ENCODE measurements at places on chromosomes 1 and 21.

- no peak for DNase-seq
Measured at GRCh38 chr1:169949139-169949538, 55.4 kb upstream of the SCYL3 start.

GRCh38 chr1:98733782-98734112, 72.2 kb downstream of the SNX7 start:
- no peak for DNase-seq

- DNase-seq, result no peak
Measured at GRCh38 chr1:7389906-7390603, 381.0 kb upstream of the VAMP3 start.

DNA sequence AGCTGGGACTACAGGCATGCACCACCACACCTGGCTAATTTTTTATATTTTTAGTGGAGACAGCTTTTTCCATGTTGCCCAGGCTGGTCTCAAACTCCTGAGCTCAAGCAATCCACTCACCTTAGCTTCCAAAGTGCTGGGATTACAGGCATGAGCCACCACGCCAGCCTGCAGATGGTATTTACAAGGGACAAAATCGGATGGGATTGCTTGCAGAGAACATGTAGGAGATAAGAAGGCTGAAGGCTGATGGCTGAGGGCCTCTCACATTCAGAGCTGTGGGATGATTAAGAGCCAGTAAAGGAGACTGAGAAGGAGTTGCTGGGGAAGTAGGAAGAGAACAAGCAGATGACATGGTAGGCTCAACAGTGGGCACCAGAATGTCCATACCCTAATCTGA, 24.0 kb upstream of the QSOX1 start:
- DNase-seq, result no peak

DNA sequence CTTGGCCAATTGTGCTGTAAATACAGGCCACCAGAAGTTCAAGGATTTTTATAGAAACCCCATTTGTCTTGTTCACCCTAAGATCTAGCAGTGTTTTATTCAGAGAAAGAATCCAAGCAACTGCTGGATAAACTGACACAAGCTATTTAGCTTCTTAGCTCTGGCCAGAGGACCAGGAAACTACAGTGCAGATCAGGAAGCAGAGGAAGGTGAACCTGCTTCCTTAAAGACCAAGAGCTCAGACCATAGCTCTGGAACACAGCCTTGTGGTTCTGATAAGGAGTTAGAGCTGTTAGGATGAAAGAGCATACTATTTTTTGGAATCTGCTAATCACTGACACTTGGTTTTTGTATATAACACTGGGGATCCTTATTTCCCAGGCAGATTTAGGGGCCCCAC, 5.2 kb upstream of the CCDC17 start:
- DNase-seq, result no peak

GRCh38 chr1:230141021-230141648, 74.1 kb downstream of the GALNT2 start:
- DNase-seq, result no peak

- no peak for DNase-seq
Measured at GRCh38 chr1:24425441-24425840, 9.8 kb downstream of the NIPAL3 start.

- no peak for DNase-seq
Measured at GRCh38 chr1:184958554-184959353, 15.6 kb downstream of the NIBAN1 start.

- DNase-seq, result no peak
Measured at GRCh38 chr1:39117899-39118450, 86.5 kb upstream of the MACF1 start.

DNA sequence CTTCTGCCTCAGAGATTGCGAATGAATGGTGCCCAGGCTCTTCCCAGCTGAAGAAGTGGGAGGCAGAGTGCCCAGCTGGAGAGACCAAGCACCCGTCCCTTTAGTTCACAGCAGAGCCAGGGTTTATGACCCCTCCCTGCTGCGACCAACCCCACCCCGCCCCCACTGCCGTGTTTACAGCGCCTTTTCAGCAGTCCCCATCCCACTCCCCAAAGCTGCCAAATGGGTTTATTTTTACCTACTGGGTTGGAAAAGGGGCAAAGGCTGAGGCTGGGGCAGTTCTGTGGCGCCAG, 23.6 kb downstream of the DYRK3 start:
- no peak for DNase-seq

GRCh38 chr21:44905728-44906090, 15.0 kb downstream of the ITGB2 start:
- no peak for DNase-seq

DNA sequence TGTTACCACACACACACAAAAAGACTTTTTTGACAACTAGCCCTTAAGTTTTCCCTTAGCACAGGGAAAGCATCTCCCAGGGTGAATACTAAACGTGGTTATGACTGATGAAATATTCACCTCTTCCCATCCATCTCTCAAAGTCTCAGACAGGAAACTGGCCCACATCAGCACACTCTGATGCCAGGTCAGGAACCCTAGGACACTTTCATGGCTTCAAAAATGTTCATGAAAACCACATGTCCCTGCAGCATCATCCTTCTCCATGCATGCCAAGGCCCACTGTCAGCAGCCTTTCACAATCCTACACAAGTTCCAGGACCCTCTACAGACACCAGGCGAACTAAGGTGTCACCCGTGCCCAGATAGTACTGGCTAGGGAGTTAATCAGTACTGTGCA, 68.7 kb downstream of the DNTTIP2 start:
- no peak for DNase-seq

- DNase-seq, result no peak
Measured at GRCh38 chr1:29461115-29461739, 224.9 kb downstream of the PTPRU start.

- DNase-seq, result no peak
Measured at GRCh38 chr1:37147392-37147831, 113.1 kb upstream of the GRIK3 start.

DNA sequence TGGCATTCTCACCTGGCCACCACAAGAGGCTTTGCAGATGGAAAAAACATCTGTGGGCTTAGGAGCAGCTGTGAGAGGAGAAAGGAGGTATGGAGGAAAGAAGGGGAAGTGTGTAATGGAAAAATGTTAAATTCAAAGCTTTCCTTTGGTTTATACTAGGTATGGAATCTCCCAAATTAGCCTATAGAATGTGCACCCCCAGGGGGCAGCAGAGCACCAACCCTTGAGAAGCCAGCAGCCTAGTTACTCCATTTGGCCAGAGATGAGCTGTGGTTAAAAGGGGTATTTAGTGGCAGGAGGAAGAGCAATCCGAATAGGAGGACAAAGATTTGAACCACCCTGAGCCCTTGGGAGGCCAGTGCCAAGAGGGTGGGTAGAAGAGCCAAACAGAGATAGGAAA, 97.5 kb upstream of the CTTNBP2NL start:
- DNase-seq, result no peak

DNA sequence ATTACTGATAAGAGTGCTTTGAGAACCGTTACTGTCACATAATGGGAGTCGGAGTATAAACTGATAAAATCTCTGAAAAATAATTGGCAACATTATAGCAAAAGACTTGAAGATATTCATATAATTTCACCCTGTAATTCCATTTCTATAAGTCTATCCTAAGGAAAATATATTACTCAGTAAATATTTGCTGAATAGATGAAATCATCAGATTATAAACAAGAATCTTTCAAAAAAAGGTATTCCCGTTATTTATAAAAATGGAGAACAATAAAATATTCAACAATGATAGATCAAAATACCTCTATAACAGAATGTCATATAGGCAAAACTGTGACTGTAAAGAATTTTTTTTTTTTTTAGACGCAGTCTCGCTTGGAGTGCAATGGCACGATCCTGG, 42.4 kb upstream of the PTCH2 start:
- DNase-seq, result no peak

GRCh38 chr1:239233626-239234025, 152.7 kb upstream of the CHRM3 start:
- no peak for DNase-seq

DNA sequence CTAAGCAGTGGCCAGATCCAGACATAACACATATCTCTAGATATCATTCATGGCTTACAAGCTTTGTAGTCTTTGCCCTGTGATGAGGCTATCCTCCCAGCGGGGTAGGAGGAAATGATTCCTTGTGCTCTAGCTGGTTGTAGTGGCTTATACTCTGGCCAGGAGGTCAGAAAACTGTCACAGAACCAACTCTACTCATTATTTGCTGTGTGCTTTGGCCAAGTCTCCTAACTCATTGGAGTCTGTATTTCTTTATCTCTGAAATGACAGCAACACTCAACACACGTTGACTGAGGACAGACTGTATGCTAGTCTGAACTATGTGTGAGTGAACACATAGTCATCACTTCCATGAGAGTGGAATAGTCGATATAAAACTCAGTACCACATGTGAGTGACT, 116.7 kb upstream of the F3 start:
- no peak for DNase-seq

GRCh38 chr1:71357708-71358107, 276.9 kb upstream of the ZRANB2 start:
- DNase-seq, result no peak

DNA sequence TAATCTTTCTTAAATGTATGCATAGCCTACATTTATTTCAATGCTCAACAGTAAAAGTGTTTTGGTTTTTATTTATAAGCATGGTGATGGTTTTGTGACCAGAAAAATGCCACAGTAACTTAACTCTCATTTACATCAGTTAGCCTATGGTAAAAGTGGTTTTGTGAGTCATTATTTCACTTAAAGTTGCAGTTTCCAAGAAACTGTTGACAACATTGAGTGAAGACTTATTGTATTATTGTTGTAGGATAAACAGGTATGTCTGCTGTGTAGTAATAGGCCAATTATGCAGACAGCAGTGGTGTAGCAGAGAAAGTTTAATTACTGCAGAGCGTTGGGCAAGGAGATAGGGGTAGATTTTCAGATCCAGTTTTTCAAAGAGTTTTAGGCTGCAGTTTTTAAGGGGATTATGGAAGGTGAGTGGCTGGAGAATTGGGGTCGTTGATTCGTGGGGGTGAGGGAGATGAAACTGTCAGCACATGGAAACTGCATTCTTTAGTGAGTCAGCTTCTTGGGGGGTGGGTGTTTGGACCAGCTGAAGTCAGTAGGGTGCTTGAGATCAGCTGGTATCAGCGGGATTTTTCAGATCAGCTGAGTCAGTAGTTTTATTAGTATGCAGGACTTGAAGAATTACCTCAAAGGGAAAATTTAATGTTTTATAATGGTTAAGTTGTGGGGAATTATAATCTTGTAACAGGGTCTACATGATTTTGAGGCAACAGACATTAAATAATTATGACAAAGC, 168.7 kb upstream of the FMN2 start:
- DNase-seq, result no peak

DNA sequence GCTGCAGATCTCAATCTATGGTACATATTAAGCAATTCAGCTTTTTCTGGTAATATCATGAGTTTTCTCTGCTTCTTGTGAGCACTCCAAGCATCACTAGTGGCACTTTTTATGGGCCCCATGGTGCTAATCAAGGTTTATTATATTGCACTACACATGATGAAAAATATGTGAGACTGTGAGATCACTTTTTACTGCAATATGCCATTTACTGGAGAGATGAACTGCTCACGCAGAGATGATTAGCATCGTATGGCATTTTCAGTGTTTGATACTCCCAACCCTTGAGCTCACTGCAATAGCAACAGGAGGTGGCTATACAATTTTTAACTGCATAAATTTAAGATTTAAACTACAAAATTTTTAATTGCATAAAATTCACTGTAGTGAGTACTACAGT, 8.7 kb upstream of the KCNK1 start:
- DNase-seq, result no peak

DNA sequence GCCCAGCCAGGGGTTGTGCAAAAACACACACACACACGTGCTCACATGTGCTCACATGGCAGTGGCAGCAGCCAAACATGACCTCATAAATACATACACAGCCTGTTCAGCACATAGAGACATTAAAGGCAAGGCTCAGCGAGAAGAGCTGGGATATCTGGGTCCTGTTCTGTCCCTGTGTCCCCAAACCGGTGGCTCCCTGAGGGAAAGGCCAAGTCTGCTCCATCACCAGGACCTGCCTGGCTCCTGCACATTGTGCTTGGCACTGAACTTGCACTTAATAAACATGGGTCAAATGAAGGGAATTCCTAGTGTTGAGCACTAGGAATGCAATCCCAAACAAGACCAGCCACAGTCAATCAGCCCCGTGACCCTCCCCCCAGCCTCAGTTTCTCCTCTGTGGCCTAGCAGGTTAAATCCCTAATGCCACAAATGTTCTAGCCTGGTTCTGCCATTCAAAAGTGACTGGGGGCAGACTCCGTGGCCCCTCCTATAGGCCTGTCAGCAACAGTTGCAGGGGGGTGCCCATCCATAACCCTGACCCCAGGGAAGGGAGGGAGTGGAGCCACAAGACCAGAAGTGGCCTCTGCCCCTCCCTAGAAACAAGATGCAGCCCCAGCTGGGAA, 160.9 kb upstream of the VAMP3 start:
- DNase-seq, result no peak

GRCh38 chr1:179770887-179771502, 27.9 kb downstream of the FAM163A start:
- no peak for DNase-seq

DNA sequence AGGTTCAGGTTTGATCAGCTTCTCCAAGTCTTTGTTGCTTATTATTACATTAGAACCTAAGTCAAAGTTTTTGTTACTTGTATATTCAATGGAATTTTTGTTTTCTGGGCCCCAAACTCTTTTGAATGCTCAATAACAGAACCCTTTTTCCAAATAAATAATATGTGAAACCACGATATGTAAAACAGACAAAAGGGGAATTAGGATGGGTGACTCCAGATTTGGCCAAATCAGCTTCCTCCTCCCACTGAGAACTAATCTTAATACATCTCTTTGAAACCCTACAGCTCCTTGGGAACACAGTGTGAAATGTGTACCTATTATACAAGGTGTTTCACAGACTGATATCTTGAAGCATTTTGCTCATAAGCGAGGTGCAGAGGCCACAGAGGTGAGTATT, 67.0 kb upstream of the TNFSF18 start:
- DNase-seq, result no peak

DNA sequence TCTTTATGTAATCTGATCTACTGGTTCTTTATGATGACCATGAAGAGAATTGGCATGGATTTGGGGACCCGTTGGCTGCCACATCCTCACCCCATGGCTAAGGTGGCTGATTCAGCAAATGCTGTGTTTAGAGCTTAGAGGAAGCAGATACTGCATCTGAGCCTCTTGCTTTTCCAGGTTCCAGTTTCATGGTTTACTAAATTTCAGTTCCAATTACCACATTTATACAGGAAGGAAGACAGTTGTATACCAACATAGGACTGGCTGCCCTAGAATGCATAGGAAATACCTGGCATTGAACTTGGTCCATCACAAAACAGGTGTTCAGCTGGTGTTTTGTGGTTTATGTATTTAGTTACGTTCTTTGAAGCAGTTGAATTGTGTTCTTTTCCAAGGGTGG, 107.1 kb downstream of the ST3GAL3 start:
- DNase-seq, result no peak

GRCh38 chr1:28326515-28326914, 2.3 kb upstream of the MED18 start:
- DNase-seq, result no peak

DNA sequence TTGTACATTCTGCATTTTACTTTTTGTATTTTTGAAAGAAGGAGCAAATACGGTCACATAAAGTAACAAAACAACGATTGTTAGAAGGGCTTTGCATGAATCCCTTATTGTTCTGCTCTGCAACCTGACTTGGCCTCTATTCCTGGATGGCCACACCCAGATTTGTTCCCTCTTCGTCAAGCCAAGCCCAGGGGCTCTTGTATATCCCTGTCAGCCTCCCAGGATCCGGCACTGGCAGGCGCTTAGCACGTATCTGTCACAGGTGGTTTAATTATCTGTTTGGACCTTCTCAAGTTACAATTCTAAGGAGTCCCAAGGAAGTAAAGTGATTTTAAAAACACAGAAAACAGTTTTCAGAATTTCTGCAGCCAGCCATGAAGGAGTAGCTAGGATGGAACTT, 28.0 kb downstream of the CRYAA start:
- no peak for DNase-seq
